Coronary artery (tissue), 2 donors: ENCODE measurements at places on chromosomes 13 and 19.

- no peak for DNase-seq
Measured at GRCh38 chr13:42812316-42812715, 30.9 kb downstream of the FAM216B start.

DNA sequence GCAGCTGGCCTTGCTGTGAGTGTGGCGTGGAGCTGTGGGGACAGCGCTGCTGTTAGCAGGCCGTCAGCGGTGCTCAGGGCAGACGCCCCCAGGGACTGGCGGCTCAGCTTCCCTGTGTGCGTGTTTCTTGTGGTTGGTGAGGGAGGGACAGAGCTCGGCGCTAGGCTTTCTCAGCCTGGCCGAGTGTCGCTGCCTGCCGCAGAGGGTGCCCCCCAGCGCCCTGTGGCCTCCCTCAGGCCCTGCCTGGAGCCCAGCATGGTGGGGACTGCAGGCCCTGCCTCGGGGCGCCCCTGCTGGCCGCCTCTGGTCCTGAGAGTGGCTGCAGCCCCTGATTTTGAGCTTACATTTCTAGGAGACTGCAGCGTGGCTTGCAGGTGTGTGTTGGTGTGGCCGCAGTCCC is 35.5 kb downstream of the DOT1L start:
- no peak for DNase-seq

GRCh38 chr19:12943437-12944044 is 2.1 kb upstream of the RAD23A start:
- no peak for DNase-seq

GRCh38 chr13:36736119-36736726 is 62.4 kb downstream of the SERTM1 start:
- DNase-seq = no peak

GRCh38 chr13:113785051-113786010 is 26.3 kb downstream of the TMEM255B start:
- DNase-seq = no peak

- no peak for DNase-seq
Measured at GRCh38 chr13:26019251-26019650, 32.6 kb downstream of the SHISA2 start.

- no peak for DNase-seq
Measured at GRCh38 chr13:50389726-50390125, 374.5 kb downstream of the KCNRG start.

- DNase-seq = no peak
Measured at GRCh38 chr19:16378291-16378889, 53.8 kb downstream of the KLF2 start.
